ENCODE measurements at places on chromosomes 7 and 10.

- DNase-seq = no peak
These were observed 77.1 kb downstream of the ABCC2 start for GRCh38 chr10:99859585-99859984.

GRCh38 chr7:48180981-48181380 is 9.7 kb downstream of the ABCA13 start:
- no peak for DNase-seq

GRCh38 chr10:42816912-42817311 is 34.3 kb downstream of the BMS1 start:
- no peak for DNase-seq

DNA sequence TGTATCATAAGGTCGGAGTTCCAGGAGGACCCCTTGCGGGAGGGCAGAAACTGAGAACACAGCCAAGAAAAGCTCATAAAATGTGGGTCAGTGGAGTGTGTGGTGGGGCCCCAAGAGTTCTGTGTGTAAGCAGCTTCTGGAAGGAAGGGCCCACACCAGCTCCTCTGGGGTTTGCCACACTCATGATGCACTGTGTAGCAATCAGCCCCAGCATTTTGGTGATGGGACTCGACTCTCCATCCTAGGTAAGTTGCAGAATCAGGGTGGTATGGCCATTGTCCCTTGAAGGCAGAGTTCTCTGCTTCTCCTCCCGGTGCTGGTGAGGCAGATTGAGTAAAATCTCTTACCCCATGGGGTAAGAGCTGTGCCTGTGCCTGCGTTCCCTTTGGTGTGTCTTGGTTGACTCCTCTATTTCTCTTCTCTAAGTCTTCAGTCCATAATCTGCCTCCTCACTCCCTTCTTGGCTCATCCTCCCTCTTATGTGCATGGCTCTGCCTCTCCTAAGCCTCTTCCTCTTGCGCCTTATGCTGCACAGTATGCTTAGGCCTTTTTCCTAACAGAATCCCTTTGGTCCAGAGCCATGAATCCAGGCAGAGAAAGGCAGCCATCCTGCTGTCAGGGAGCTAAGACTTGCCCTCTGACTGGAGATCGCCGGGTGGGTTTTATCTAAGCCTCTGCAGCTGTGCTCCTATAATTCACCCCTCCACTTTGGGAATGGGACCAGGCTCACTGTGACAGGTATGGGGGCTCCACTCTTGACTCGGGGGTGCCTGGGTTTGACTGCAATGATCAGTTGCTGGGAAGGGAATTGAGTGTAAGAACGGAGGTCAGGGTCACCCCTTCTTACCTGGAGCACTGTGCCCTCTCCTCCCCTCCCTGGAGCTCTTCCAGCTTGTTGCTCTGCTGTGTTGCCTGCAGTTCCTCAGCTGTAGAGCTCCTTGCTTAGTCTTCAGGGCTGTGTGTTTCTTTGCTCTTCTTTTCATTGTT is 17.8 kb downstream of the PRSS2 start:
- DNase-seq = no peak

DNA sequence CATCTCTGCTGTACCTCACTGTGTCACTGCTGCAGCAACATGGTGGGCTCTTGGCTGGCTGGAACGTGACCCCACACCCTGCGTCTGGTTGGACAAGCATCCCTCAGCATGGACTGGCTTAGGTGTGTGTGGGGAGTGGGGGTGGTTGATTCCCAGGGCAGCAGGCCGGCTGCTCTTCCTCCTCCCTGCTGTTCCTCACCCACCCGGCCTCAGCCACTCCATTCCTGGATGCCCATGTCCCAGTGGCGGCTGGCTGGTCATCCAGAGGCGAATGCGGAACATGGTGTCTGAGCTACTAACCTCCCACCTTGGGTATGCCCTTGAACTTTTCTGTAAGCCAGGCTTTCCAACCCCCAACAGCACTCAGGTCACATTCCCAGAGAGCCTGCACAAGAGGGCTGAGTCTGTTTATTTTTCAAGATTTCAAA is 81.2 kb downstream of the GRK5 start:
- no peak for DNase-seq

GRCh38 chr7:148151778-148152177 is 438.8 kb upstream of the C7orf33 start:
- DNase-seq = no peak

DNA sequence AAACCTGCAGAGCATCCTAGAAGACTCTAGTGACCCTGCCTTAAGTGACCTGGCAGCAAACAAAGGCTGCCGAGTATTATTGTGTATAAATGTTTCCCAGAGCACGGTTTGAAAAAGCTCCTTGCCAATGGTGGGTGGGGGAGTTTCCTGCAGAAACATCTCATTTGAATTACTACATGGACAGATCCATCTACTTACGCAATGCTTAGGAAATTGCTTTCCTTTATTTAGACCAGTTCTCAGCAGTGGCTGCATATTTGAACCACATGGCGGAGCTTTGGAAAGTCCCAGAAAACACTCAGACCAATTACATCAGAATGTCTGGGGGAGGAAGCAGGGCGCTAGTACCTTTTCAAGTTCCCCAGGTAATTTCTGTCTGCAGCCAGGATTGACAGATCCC is 560.9 kb downstream of the SDK1 start:
- DNase-seq = no peak
